ENCODE measurements at places on chromosomes 1 and 21.

GRCh38 chr1:201947697-201948008 lies 1.3 kb upstream of the LMOD1 start:
- no peak for DNase-seq

DNA sequence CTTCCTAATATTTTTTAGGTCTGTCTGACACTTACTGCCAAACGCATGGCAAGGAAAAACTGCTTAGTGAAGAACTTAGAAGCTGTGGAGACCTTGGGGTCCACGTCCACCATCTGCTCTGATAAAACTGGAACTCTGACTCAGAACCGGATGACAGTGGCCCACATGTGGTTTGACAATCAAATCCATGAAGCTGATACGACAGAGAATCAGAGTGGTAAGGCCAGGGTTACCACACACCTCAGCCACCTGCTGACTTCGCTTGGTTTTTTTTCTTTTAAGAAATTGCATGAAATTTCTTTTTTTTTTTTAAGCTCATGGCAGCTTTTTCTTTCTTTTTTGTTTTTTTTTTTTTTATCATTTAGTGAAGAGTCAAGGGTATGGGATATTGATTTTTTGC lies 17.2 kb downstream of the ATP1A1 start:
- DNase-seq: no peak

DNA sequence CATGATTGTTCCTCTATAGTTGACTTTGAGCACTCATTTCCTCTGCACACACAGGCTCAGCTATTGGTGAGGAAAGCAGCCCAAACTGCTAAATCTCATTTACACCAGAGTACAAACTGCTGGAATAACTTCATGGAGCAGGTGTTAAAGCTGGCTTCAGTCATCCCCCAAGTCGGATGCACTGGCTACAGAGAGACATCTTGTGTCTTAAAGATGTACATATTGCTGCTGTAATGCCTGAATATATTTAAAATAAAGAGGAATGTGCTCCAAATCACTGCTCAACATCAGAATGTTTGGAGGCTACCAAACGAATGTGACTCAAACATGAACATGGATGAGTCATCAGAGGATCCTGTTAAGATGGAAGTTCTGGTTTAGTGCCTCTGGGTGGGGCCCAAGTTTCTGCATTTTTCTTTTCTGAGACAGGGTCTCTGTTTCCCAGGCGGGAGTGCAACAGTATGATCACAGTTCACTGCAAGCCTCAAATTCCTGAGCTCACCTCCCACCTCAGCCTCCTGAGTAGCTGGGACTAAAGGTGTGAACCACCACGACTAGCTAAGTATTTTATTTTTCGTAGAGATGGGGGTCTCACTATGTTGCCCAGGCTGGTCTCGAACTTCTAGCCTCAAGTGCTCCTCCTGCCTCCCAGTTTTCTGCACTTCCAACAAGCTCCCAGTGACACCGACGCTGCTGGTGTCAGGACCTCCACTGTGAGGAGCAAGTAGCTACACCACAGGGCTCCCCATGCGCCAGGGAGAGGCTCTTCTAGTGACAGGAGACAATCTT lies 79.0 kb upstream of the KRTAP19-8 start:
- peak; percentile 24 for DNase-seq

GRCh38 chr1:197937381-197937780 lies 20.2 kb downstream of the LHX9 start:
- DNase-seq: no peak

DNA sequence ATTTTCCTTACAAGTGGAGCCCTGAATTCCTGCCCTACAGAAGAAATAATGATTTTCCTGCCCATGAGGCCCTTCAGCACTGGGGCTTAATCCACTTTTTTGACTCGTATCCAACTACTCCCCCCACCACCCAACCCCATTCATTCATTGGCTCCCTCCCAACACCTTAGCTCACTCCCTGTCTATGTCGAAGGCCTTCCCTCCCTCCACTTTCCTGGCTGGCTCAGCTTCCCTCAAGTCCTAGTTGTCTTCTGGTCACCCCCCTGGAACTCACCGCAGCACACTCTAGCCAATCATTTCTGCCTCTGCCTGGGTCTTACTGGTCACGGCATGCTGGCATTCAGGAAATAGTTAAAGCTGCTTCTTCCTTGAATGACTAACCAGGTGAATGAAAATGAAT lies 118.9 kb downstream of the PGBD5 start:
- no peak for DNase-seq

DNA sequence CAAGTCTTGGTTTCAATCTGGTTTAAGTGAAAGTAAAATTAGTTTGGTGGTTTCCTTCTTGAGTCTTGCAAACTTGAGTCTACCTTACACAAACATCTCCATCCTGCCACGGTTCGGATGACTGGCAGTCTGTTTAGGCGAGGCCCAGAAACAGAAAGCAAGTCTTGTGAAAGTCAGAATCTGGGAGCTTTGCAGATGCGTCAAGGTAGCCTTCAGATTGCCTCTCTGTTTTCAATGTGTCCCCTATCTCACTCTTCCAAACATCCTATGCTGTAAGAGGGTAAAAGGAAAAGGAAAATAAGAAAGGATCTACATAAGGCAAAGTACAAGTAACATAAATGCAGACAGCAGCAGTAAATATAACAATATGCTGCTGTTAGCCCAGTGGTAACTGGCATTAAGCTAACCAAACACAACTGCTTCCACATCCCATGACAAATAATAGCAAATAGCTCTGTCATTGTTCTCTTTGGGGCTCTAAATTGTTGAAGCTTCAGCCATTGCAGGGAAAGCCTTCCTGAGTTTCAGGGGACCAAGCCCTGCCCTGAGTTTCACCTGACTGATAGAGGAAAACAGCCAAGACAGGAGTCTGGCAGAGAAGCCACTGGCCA lies 26.2 kb upstream of the C1orf105 start:
- DNase-seq: no peak

GRCh38 chr1:92949937-92950817 lies 11.1 kb downstream of the DIPK1A start:
- DNase-seq: no peak

GRCh38 chr1:105072446-105072845 lies 1322.7 kb downstream of the AMY1C start:
- no peak for DNase-seq

- no peak for DNase-seq
These were observed 32.8 kb upstream of the PRELP start for GRCh38 chr1:203442821-203443220.

DNA sequence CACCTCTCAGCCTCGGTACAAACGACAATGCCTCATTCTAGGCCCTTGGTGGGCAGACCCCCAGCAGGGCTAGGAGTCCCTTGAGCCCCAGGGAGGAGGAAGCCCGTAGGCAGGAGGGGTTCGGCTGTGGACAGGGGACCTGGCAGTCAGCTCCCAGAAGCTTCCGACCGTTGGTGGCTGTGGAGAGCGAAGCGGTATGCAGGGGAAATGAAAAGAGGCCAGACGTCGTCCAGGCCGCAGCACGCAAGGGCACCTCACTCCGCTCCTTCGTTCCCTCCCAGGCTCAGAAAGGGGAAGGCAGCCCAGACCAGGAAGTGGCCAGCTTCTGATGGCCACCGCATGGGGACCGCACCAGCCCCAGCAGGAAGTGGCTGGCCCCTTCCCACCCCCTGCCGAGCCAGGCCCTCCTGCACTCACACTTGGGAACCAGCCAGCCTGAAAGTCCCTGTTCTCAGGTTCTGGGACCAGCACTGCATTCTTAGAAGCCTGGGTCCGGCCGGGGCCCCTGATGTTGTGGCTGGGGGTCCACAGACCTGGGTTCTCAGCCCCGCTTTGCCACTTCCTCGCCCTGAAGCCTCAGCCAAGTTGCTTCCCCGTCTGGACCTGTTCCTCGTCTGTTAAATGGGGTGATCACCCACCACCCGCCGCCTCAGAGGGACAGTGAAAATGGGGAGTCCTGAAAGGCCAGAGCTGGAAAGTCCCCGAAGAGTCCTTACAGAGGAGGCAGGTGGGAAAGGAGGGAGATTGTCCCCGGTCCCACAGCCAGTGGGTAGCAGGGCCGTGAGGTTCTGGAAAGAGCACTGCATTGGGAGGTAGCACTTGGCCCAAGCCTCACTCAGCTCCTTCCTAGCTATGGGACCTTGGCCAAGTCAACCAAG lies 104.0 kb upstream of the RUNX3 start:
- no peak for DNase-seq

- DNase-seq: no peak
These were observed 4.0 kb downstream of the FBLIM1 start for GRCh38 chr1:15762546-15762945.

- no peak for DNase-seq
These were observed 534.2 kb downstream of the LTN1 start for GRCh38 chr21:28458446-28458845.

DNA sequence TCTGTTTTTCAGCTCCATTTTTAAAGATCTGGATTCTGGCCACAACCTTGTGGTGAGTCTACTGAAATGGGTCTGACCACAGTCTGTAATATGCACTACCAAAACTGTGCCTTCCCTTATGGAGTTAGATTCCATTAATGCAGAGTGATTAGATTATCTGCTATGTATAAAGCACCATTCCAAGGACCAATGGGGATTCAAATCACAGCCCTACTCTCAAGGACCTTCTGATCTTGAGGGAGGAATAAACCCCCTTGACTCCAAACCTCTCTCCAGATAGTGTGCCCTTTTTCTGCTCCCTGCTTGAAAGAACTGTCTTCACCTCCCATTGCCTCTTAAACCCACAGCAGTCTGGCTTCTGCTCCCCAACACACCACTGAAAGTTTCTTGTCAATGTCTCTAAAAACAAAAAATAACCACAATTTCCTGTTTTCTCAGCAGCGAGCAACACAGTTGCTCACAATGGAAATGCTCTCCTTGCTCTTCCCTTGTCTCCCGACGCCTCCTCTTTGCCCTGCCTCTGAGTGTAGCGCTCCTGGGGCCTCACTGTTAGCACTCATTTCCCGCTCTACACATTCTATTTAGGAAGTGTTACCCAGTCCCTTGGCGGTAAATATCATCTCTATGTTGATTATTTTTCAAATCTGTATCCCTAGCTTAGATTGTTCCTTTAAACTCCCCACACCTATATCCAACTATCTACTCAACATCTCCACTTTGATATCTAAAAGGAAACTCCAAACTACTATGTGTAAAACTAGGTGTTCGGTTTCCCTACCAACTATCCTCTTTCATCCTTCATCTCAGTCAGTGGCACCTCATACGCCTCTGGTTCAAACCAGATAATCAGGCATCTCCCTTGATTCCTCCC lies 13.6 kb downstream of the PCNX2 start:
- no peak for DNase-seq

- no peak for DNase-seq
These were observed 37.0 kb downstream of the IRF2BP2 start for GRCh38 chr1:234572966-234573365.

DNA sequence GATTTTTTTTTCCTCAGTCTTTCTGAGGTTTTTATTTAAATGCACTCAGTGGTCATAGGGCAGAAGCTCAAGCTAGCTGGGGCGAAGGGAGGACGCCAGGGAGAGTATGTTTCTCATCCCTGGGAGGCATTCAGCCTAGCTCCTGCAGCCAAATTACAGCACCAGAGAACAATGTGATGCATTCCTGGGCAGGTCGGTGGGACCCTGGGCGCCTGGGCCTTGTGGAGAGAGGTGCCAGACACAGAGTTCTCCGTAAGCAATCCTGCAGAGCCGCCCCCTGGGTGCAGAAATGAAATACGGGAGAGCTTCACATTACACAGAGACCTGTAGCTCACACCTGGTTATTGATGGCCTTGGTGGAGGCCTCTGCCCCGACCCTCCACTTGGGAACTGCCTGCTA lies 15.5 kb downstream of the WNT2B start:
- DNase-seq: no peak

DNA sequence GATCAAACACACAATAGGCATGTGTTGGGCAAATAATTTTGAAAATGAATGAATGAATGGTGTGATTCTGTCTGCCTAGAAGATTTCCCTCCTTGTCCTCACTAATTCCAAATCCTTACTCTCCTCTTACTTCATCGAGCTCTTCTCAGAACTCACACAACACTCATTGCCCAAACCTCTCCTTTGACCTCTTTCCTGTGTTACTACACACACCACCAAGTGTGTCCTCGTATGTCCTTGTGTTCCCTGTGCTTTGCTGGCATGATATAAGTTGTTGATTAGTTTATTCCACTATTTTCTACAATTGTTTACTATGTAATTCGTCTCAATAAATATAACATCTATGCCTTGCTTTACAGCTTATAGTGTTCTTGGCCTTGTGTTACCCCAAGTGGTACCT lies 41.4 kb upstream of the GALNT2 start:
- DNase-seq: no peak

DNA sequence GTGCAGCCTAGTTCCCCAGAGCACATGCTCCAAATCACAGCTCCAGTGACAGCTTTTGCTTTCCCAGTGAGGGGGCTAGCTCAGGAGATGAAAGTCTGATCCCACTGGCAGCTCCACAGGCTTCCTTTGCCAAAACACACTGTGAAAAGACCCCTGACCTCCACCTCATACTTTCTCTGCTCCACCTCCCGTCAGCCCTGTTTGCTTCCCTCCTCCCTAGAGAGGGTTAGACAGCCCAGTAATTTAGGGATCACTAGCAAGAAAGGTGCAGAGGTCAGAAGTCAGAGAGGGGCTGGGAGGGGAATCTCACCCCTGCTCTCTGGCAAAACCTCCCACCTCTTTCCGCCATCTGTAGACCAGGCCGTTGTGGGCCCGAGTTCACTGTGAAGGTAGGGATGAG lies 62.8 kb downstream of the PLXNA2 start:
- DNase-seq: no peak

Measured in AG04450 (cell line).